ENCODE measurements at places on chromosomes 6 and 20.

GRCh38 chr6:100657678-100658330, 193.1 kb upstream of the SIM1 start:
- no peak for DNase-seq

GRCh38 chr20:9867196-9867980, 28.5 kb upstream of the PAK5 start:
- no peak for DNase-seq

GRCh38 chr20:2690718-2691117, 1.9 kb upstream of the EBF4 start:
- DNase-seq: no peak

DNA sequence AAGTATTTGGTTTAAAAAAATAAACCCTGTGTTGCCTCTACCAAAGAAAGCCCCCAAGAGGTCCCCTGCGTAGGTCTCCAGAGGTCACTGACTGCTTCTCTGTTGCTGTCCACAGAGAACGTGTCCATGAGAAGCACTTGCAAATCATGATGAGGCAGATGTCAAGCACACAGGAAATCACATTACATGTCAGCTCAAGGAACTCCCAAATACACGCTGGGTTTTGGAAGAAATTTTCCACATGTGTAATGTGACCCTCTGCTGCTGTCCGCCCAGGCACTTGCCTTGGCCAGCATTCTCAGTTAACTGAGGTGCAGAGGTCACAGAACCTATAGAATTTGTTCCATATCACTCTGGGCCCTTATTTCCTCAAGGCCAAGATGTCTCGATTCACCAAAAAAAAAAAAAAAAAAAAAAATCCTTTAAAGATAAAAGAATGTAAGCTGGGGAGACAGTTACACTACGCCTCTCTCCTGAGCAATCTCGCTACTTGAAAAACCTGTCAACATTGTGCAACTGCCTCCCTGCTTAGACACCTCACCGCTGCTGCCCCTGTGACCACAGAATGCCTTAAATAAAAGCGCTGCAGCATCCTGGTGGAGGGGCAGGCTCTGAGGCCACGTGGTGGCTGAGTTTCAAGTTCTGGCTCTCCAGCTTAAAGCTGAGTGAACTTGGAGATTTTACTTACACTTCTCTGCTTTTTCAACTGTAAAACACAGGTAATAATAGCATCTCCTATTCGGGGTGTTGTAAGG, 42.3 kb downstream of the SLC22A23 start:
- no peak for DNase-seq

DNA sequence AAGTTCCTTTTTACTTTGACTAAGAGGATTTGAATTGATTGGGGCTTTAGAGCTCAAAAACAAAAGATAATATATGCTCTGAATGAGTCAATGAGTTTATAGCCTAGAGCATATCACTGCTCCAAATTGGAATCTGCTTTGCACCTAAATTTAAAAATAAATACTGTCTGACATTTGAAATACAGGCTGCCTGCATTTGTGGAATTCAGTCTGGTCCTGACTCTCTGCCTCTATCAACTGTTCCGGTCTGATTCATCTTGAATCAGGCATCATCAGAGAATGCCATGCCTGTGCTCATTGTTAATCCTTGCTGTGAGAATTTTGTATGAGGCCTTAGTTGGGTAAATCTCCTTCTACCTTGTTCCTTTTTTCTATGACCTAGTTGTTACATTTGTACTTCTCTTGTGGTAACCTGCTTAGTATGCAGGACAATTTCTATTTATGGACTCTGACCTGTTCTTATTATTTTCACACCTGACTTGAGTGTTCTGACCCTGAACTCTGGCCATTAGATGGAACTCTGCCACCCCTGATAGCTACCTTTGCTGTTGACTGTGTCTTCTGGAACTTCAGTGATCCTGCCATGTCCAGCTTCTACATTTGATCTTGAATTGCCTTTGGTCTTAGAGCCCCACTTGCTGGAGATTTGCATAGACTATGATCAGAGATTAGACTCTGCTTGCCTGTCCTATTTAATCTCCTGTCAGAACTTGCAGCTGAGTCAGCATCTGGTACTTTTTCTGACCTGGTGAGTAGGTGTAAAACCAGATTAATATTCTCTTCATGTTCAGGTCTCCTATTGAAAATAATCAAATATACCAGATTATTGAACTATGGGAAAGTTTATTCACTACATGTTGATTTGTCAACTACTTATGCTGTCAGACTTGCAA, 442.7 kb upstream of the HS3ST5 start:
- no peak for DNase-seq

DNA sequence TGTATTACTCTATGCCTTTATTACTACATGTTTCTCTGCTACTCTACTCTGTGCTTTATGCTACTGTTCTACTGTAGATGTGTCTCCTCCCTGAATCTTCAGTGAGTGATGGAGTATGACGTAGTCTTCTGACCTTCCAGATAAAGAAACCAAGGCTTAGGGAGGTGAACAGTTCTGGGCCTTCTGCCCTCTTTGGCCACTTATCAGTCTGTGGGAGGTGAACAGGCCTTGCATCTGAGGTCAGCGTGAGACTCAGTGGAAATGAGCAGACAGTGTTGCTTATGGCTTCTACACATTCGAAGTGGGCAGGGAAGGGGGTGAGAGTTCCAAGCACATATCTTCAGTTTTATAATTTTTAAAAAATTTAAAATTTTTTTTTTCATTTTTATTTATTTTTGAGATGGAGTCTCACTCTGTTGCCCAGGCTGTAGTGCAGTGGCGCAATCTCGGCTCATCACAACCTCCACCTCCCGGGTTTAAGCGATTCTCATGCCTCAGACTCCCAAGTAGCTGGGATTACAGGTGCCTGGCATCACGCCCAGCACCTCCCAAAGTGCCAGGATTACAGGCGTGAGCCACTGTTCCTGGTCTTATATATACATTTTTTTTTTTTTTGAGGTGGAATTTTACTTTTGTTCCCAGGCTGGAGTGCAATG, 24.2 kb downstream of the MYBL2 start:
- DNase-seq: no peak

Measured in left ventricle myocardium superior (tissue), 1 donor.